NCI-H1930 (cell line): ENCODE measurements at places on chromosomes 3 and 15.

DNA sequence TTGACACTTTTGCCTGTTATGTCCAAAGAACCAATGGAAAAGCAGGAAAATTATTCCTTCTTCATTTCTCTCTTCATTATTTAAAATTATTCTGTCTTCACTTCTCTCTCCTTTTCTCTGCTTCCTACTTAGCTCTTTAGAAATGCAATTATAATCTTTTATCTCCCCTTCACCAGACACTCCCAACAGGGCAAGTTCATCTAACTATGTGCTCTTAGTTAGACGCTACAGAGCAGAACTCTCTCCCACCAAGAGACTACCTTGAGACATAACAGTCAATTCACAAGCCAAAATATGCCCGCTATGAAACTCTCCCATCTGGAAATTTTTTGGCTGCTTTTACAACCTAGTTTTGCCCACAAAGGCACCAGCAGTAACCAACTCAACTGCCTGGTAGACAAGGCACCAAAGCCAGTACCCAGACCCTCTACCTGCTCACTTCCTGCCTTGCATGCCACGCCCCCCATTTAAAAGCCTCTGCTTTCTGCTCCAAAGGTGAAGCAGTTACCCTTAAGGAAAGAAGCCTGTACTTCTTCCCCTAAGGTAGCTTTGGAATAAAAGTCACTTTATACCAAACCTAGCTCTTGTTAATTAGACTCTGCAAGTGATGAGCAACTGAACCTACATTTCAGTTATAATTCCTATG lies 28.1 kb downstream of the CCRL2 start:
- no peak for DNase-seq

- DNase-seq: no peak
Observed at GRCh38 chr3:194671511-194671899, 486 bp downstream of the LSG1 start.

DNA sequence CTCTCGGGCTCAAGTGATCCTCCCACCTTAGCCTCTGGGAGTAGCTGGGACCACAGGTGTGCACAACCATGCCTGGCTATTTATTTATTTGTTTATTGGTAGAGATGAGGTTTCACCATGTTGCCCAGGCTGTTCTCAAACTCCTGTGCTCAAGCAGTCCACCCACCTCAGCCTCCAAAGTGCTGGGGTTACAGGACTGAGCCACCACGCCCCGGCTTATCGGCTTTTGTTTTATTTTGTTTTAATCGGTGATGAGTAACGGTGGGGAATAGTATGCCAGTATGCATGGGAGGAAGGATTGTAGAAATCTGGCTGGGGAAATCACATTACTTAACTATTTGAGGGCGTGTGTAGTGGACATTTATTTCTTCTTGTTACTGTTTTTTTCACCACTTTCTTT lies 451.0 kb upstream of the GOLIM4 start:
- no peak for DNase-seq

GRCh38 chr3:130894986-130895280 lies 1.0 kb downstream of the ATP2C1 start:
- no peak for DNase-seq

DNA sequence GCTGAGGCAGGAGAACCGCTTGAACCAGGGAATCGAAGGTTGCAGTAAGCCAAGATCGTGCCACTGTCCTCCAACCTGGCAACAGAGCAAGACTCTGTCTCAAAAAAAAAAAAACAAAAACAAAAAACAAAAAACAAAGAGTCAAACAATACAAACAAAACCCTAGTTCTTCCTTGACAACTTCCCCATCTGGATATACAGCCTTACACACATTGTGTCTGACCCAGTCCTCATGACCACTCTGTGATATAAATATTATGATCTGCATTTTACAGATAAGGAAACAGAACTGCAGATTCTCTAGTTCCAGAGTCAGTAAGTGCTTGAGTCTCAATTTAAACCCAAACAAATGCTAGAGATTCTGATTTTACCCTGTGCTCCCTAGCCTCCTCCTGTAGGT lies 4.8 kb upstream of the ESYT3 start:
- no peak for DNase-seq

DNA sequence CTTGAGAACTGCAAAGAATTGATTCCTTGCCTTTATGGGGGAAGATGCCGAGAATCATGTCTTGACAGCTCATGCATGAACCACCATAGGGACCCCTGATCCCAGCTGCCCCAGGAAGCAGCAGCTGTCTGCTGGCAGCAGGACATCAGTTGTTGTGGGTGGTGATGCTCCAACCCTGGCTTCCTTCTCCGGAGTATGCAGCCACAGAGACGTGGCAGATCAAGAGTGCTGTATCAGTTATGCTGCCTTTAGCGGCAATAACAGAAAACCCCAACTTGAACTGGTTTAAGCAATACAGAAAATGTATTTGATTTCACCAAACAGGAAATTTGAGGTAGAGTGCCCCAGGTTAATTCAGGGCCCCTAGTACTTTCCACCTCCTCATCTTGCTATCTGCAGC lies 92.2 kb upstream of the TNFAIP8L3 start:
- DNase-seq: no peak

- DNase-seq: no peak
Observed at GRCh38 chr3:101942356-101942755, 93.0 kb downstream of the NFKBIZ start.

DNA sequence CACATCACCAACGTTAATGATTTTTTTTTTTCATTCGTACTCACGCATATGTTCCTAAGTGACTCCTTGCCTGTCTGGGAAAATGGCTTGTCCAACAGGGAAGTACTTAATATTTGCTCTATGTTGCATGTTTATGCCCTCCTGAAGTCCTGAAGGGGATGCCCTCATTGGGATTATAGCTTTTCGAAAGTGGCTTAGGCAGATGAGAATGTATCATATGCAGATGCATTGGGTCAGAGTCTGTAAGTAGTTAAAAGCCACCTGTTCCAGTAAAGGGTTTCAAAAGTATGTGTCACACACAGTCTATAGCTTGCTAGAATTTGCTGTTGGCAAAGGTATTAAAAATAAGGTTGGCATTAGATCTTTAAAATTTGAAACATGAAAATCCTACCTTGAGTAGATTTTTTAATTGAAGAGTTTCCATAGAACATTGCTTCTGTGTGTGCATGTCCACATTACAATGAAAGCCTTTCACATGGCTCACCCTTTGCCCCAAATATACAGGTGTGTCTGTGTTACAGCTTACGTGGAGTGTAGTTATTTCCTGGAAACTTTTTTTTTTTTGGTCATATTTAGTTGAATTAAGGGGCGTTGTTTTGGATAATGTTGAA lies 2.1 kb downstream of the ABHD17C start:
- no peak for DNase-seq

DNA sequence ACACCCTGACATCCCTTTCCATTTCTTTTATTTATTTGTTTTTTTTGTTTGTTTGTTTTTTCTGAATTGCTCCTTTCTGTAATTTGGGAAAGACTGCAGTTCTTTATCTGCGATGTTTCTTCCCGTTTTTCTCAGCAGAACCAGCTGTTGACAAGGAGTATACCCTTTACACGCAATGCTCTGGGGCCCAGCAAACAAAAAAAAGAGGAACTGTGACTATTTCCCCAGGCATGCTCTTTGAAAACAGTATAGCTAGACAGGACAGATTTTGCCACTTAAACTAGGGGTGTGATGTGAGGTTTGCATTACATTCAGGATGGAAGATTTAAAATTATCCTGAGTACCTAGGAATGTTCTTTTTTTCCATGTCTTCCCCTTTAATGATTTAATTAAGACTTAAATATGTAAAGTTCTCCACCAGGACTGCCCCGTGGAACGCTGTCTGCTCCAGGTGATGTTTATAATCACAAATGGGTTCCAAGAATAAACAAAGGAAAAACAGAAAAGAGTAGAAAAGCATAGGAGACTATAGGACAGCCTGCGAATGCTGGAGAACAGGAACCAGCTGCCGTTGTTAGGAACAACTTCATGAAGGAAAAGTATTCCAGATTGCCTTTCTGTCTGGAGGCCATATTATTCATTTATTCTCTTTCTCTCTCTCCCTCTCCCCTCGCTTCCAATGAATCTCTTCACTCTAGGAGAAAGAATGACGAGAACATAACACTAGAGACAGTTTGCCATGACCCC lies 43.3 kb downstream of the TGFBR2 start:
- DNase-seq: no peak

GRCh38 chr15:66461917-66462316 lies 35.6 kb downstream of the SNAPC5 start:
- no peak for DNase-seq

- no peak for DNase-seq
Observed at GRCh38 chr15:58115692-58116091, 22.5 kb upstream of the AQP9 start.

DNA sequence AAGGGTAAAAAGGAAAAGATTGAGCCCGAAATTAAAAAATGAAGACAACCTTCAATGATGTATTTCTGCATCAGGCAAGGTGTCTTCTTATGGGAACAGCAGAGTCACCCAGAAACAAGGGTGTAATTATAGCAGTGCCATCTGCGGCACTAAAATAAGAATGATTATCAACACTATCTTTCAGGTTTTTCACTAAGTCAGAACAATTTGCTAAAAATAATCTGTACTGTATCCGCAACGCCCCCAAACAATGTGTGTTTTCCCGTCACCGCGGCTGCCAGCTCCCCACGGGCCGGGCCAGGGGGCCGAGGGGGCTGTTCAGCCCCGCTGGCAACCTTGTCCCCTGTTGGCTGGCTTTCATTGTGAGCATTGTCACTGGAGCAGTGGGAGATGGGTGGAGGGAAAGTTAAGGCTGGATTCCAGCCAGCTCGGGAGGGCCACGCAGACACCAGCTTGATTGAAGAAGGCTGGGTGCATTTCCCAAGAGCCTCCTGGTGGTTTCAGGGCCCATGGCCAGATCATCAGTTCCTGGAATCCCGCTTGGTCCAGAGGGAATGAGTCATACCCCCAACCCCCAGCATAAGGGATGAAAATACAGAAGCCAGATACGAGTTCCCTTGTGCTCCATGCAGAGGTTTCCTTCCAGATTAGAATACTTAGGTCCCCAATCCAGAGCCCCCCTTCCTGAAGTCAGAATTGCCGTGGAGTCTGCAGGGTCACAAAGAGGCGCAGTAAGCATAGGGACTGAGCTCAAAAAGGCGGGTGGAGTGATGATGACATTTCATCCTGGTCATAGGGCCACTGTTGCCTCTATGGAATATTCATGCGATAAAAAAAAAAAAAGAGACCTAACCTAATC lies 90.2 kb upstream of the KLF13 start:
- no peak for DNase-seq

GRCh38 chr3:32510075-32510724 lies 7.5 kb upstream of the CMTM6 start:
- no peak for DNase-seq

DNA sequence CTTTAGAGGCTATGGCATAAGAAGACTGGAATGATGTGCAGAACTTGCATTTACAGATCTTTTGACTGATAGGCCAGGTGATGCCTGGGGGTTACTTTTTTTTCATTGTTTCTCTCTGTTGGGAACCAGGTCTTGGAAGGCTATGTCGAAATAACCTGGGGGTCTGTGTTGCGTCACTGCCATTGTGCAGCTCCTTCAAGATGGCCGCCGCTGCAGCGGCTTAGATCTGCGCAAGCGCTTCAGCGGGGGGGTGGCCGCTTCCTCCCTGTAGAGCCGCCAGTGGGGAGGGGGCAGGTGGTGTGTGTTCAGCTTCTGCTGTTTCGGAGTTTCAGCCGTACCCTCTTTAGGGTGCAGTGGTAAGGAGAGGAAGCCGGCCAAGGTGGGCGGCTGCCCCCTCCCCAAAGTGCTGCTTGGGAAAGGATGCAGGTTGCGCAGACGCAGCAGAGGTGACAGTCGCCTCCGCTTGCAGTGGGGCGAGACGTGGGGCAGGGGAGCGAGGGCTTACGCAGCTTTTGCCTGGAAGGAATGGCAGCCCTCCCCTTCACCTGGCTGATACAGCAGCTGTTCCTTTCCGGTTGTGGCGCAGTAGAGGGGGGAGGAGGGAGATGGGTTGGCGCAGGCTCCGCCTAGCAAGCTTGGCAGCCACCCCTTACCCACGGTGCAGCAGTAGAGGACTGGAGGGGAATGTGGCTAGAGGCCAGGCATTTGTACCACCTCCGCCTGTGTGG lies 1.5 kb downstream of the SNRPN start:
- DNase-seq: peak; percentile 55

GRCh38 chr15:51310064-51310463 lies 28.3 kb downstream of the CYP19A1 start:
- DNase-seq: no peak

GRCh38 chr3:141255846-141256261 lies 24.2 kb downstream of the PXYLP1 start:
- no peak for DNase-seq

DNA sequence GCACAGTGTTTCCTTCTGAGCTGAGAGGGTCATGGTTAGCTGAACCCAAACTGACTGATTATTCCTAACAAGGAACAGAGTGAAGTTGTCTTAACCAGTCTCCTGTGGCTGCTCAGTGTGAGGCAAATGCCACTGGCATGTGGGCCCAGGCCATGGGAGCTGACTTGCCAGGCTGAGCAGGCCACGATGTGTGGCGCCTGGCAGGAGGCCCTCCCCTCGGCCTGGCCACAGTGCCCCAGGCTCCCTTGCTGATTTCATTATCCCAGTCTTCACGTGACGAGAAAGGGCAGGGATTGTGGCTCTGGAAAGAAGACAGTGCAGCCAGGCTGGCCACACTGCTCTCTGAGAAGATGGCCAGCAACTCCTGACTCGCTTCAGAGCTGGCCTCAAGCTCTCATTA lies 58.8 kb downstream of the SLCO2A1 start:
- no peak for DNase-seq

DNA sequence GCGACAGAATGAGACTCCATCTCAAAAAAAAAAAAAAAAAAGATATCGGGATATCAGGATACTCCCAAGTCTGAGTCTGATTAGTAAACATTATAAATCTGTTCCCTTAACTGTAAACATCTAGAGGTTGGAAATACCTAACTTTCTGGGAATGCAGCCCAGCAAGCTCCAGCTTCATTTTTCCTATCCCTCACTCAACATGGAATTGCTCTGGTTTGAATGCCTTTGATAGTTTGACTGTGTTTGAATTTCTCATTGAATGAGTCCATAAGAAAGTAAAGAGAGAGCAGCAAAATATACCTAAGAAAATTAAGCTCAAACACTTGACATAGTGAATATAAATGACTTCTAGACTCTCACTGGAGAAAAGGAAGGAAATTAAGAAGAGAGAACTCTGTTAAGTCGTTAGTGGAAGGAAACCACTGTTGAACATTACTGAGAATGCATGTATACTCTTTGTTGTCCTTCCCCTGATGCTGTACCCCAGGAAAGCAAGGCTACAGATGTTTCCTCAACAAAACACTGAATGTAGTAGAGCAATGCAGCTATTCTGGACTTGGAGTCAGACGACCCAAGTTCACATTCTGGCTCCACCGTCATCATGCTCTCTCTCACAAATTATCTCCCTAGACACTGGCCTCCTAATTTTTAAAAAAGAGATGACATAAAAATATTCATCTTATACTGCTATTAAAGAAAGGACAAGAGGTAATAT lies 62.4 kb downstream of the CD200 start:
- DNase-seq: no peak

DNA sequence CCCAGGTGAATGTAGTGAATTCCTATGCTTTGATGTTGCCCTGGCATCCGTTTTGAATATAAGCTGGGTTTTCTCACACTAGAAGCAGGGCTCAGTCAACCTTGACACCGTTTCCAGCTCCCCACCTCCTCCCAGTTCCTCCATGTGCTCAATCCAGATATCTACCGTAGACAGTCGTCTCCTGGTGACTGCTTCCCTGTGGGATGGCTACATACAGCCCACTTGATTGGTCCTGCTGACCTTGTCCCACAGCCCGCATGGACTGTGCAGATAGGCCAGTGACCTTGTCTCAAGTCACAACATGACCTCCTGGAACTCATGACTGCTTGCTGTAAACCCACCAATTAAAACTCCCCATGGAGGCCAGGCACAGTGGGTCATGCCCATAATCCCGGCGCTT lies 8.1 kb downstream of the SEMA7A start:
- DNase-seq: no peak

GRCh38 chr3:139202226-139202958 lies 141.4 kb upstream of the MRPS22 start:
- DNase-seq: no peak
